ENCODE measurements at places on chromosomes 5 and 9.

DNA sequence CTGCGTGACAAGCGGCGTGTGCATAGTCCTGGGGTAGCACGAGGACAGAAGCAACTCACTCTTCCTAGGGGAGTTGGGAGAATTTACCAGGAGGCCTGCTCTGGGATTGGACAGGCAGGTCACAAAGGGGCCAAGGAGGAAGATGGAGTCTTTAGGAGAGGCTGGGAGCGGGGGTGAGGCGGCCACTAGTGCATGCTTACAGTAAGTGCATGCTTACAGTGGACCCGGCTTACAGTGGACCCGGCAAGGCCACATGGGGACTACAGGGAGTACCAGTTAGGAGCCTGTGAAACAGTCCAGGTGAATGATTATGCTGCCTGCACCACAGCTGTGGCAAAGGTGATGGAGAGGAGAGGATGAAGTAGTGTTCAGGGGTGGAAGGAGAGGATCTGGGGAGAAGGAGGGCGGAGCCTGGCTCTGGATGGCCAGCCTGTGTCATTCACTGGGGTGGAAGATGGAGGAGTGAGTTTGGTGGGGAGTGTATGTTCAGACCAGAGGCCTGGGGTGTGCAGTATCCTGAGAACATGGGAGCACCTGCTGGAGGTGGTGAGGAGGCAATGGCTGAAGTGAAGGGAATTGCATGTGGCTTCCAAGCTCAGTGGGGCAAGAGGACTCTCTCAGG lies 78.7 kb downstream of the CRB2 start:
- DNase-seq = no peak

DNA sequence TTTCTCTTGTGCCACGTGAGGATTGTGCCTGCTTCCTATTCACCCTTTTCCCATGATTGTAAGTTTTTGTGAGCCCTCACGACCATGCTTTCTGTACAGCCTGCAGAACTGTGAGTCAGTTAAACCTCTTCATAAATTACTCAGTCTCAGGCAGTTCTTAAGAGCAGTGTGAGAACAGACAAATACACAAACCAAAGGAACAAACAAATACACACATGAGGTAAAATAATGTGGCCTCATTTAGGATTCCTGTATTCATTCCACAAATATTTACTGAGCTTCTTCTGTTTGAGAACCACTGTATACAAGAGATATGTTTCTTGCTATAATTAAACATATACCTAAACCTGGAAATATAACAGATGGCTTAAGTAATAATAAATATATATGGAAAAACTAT lies 760.3 kb downstream of the CDH9 start:
- DNase-seq = no peak

- DNase-seq = no peak
Observed at GRCh38 chr5:180839227-180839626, 21.8 kb downstream of the ZFP62 start.

GRCh38 chr5:100550531-100551051 lies 15.4 kb downstream of the FAM174A start:
- no peak for DNase-seq

GRCh38 chr5:1785062-1785461 lies 14.6 kb downstream of the MRPL36 start:
- DNase-seq = no peak

DNA sequence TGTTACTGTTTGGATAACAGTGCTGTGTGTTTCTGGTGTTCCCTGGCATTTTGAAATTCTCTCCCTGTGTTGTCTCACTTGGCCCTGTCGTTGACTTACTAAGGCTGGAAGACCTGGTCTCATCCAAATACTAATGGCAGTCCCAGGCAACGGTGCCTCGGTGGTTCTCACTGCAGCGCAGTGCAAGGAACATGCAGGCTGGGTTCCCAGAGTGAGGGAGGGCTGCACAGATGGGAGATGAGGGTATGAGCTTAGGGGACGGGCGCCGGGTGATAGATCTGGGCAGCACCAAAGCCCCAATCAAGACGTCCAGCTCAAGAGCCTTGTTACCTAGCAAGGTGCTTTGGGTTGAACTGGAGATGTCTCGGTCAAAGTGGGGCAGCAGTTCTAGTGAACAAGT lies 11.0 kb downstream of the CCT5 start:
- DNase-seq = no peak

DNA sequence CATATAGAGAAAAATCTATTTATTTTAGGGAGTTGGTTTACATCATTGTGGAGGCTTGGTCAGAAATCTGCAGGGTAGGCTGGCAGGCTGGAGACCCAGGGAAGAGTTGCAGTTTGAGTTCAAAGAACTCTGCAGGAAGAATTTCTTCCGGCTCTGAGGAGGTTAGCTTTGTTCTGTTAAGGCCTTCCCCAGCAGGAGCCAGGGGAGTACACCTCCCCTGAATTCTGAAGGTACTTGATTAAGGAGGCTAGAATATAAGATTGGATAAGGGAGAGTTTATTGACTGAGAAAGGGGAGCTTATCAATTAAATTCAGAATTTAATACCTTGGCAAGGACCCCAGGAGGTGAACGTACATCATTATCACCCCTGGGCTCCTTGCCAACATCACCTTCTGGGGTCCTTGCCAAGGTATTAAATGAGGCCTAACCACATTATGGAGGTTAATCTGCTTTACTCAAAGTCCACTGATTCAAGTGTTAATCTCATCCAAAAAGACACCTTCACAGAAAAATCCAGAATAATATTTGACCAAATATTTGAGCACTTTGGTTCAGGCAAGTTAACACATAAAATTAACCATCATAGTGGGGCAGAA lies 351.7 kb downstream of the CWC27 start:
- DNase-seq = no peak

- DNase-seq = no peak
Observed at GRCh38 chr9:121650217-121651007, 1.0 kb upstream of the DAB2IP start.

- DNase-seq = no peak
Observed at GRCh38 chr9:129040113-129040643, 3.8 kb downstream of the MIGA2 start.
